ENCODE measurements at places on chromosomes 16 and 17.

DNA sequence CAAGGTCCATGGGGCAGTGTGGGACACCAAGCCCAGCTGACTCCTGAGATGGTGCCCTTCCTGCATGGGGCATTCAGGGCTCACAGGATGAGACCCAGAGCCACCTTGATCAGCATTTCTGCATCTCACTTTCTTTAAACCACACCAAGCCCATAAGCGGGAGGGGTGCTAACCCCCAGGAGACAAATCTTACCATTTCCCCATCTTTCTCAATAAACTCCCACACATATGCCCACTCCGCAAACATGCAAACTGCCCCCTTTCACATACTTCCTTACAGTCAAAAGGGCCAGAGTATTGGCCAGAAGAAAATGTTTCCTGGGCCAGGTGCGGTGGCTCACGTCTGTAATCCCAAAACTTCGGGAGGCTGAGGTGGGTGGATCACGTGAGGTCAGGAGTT lies 3.7 kb upstream of the SLC39A11 start:
- DNase-seq = no peak

GRCh38 chr17:15213381-15214087 lies 51.6 kb downstream of the PMP22 start:
- DNase-seq = no peak

DNA sequence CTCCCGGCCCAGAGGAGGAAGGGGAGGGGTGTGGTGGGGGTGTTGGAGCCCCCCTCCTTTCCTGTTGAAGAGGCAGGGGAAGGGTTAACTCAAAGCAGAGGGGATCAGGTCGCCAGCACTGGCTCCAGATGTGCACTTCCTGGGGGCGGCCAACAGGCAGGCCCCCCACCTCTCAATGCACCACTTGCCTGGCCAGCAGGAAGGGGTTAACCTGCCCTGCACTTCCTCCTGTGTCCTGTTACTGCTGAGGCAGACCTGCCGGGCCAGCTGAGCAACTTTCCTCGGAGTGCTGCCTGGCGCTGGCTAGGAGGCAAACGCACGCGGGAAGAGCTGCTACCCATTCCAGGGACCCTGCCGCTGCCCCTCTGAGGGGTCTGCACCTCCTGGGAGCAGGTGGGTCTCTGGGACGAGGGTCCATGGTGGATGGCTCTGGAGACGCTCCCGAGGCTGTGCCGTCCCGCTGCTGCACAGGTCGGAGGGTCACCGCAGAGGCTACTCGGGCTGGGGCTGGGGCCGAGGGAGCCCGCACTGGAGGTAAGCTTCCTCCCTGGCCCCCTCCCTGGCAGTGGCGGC lies at the start of gene EPN3:
TSS of gene EPN3 (plus strand) at position 284 of the 573 bp plus-strand sequence. CDS start 3,822 bp downstream, outside the sequence.
- DNase-seq = no peak

GRCh38 chr16:51845586-51846305 lies 694.7 kb upstream of the SALL1 start:
- no peak for DNase-seq

GRCh38 chr17:36532435-36532975 lies 2.2 kb downstream of the MYO19 start:
- DNase-seq = no peak

DNA sequence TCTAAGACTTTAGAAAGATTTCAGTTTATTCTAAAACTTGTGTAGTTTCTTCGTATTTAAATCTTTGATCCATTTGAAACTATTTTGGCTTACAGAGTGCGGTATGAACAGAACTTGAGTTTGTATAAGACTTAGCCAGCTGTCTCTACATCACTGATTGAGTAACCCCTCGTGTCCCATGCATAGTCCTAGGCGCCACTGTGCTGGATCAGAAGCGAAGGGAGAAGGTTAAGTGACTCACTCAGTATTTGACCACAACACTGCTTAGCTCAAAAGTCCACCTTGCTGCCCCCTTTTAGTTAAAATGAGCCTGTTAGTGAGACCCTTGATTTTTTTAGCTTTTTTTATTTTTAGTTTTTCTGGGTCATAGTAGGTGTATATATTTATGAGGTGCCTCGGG lies 28.4 kb downstream of the CD300LB start:
- DNase-seq = no peak

- DNase-seq = peak; percentile 78
Measured at GRCh38 chr17:57296231-57296630, 39.9 kb downstream of the MSI2 start.

DNA sequence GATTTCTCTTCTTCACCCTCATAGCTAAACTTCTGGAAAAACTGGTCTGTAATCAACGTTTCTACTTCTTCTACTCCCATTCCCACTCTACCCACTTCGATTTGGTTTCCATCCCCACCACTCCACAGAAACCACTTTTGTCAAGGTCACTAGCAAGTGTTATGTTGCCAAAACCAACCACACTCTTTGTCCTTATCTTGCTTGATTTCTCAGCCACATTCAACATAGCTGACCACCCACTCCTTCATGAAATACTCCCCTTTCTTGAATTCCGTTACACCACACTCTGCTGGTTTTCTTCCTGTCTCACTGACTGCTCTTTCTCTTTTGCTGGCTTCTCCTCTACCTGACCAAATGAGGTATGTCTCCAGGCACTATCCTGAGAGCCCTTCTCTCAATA lies 11.9 kb downstream of the IKZF3 start:
- no peak for DNase-seq

DNA sequence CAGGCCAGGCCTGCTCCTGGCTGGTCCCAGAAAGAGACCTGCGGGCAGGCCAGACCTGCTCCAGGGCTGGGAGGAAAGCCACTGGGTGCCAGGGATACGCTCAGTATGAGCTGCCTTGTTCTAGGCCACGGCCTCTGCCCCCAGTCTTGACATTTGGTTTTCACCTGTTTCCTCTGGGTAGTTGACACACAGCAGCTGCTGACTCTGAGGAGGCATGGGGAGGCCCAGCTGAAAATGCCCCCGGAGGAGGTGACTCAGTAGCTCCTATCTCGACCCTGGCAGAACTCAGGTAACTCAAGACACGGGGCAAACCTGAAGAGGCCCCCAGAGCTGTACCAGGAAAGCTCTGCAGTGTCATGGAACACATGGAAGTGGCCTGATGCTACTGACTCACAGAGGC lies 13.9 kb upstream of the ADGRG1 start:
- no peak for DNase-seq

DNA sequence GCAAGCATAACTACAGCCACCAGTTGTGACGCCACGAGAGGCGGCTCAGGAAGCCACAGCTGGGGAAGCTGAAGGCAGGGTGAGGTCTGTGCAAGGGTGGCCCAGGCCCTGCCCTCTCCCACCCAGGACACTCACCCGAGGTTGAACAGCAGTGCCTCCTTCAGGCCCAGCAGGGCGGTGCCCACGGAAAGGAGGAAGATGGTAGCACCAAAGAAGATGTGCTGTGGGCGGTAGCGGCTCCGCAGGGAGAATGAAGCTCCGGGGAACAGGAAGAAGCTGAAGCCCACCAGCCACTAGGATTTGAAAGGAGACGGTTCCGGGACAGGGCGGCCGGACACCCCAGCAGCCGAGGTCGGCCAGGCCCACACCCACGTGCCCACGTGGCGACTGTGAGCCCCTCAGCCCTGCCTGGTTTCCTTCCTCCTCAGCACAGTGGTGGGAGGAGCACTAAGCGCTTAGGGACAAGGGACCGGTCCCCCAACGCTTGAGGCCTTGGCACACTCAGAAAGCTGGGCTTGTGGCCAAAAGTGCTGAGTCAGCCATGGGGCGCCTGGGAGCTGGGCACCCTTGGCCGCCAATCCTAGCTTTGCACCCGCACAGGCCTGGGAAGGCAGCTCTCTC lies 11.0 kb downstream of the CYB561 start:
- peak; percentile 56 for DNase-seq

- no peak for DNase-seq
Measured at GRCh38 chr17:55531053-55531728, 19.9 kb upstream of the SMIM36 start.

GRCh38 chr16:10652730-10653590 lies 41.8 kb downstream of the TEKT5 start:
- DNase-seq = no peak

GRCh38 chr17:79024901-79025737 lies 1.1 kb downstream of the C1QTNF1 start:
- no peak for DNase-seq

DNA sequence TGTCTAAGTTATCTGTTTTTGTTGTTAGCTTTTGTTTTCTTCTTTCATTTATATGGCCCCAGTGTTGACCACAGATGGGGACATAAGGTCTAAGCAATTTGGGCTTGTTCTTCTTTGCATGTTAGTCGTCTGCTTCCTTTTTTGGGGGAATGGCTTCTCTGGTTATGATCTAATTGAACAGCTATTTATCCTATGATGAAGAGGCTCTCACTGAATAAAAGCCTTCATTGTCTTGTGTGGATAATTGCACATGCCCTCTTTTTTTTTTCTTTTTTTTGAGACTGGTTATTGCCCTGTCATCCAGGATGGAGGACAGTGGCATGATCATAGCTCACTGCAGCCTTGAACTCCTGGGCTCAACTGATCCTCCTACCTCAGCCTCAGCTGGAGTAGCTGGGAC lies 13.7 kb downstream of the SMARCE1 start:
- no peak for DNase-seq

GRCh38 chr17:4411201-4411600 lies 22.5 kb upstream of the SPNS3 start:
- DNase-seq = no peak

DNA sequence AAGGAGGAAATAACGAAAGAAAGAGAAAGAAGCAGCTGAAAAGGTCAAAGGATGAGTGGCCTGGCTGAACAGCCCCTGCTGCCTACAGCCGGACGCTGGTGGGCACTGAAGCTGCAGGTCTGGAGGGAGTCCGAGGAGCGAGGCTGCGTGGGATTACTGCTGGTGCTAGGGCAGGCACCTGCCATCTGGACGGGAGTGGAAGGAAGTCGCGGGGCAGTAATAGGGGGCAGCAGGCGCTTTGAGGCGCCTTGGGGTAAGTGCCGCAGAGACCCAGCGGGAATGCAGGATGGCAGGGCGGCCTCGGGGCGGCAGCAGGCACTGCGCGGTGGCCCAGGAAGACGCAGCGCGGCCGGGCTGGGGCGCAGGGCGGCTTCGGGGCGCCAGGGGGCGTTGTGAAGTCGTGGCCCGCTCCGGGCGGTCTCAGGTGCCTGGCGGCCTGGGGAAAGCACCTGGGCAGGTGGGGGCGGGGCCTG lies 303 bp upstream of the SCNN1G start:
- peak; percentile 73 for DNase-seq

DNA sequence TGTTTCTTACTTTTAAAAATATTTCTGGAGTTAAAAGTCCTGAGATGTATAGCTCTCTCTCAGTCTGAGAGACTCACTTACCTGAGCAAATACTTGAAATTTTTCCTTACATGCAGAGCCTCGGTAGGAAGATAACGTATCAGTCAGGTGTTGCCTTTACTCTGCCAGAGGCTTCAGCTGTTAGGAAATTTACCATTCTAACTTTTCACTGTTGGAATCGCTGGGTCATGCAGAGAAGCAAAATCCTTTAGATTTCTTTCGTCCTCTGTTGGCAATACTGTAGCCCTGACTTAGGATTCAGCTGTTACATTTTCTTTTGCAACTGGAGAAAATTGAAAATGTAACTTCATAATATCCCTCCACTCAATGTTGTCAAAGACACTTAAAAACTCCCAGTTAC lies 20.0 kb upstream of the KCNJ16 start:
- DNase-seq = no peak

GRCh38 chr17:50891577-50891989 lies 25.4 kb upstream of the TOB1 start:
- DNase-seq = no peak

- no peak for DNase-seq
Measured at GRCh38 chr16:86662195-86662594, 83.8 kb downstream of the FOXL1 start.

DNA sequence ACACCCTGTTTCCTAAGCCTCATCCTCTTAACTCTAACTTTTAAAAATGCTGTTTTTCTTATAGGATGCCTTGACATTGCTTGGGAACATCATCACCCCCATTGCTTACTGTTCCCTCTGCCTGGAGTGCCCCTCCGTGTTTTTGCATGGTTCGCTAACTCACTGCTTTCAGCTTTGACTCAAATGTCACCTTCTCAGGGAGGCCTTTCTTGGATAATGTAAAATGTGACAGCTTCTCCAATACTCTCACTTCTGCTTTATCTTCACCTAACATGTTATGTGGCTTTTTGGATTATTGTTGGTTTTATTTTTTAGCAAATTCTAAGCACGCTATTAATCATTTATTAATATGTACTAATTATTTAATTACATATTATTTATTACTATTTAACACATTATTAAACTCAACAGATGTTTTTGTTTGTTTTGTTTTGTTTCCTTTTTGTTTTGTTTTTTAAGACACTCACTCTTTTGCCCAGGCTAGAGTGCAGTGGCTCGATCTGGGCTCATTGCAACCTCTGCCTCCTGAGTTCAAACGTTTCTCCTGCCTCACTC lies 3.8 kb downstream of the CRYM start:
- DNase-seq = no peak

GRCh38 chr16:30557957-30558788 lies at the start of gene ZNF764:
TSS of gene ZNF764 (minus strand) at chr16:30558374. CDS start at chr16:30558182, 192 bp downstream.
- peak; percentile 98 for DNase-seq

- DNase-seq = no peak
Measured at GRCh38 chr17:31294231-31294630, 2.8 kb downstream of the OMG start.

- no peak for DNase-seq
Measured at GRCh38 chr16:28107232-28107631, 43.7 kb upstream of the GSG1L start.

DNA sequence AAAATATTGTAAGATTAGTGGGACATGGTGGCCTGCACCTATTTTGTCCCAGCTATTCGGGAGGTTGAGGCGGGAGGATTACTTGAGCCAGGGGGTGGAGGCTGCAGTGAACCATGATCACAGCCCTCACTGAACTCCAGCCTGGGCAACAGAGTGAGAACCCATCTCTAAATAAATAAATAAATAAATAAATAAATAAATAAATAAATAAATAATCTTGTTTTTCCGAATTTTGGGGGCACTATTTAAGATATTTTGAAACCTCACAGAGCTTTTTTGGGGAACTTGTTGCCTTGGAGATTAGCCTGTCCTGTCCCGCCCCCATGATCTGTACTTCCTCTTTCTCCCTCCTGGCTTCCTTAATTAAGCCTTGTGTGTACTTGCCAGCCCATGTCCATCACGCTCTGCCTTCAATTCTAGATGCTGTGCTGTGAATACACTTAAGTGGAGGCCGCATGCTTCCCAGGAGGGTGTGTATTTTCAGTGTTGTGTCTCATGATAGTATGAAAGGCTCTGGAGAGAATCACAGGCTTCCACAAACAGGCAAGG lies 4.4 kb downstream of the LGALS9 start:
- DNase-seq = no peak

DNA sequence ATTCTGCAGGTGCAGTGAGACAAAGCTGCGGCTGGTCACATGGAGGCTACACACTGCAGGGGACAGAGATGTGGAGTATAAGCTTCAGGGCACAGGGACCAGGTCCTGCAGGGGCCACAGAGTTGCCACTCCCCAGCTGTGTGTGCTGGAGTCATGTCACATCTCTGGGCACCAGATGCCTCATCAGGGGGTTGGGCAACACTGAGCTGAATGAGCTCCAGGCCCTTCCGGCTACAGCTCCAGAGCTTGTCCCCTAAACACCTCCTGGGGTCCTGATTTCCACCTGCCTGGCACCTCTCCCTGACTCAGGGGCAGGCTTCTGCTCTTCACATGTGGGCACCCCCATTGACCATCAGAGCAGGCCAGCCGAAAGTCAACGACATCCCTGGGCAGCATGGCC lies 32.5 kb downstream of the SPHK1 start:
- no peak for DNase-seq

All from NCI-H1092 treated with DMSO at 0.1 percent for 48 hours (cell line).